IMR-90 (cell line): ENCODE measurements at places on chromosomes 13 and 19.

GRCh38 chr19:46032597-46033025, 8.2 kb downstream of the IGFL4 start:
- no peak for DNase-seq

- DNase-seq = no peak
Measured at GRCh38 chr19:18698321-18699167, 15.1 kb downstream of the CRTC1 start.

DNA sequence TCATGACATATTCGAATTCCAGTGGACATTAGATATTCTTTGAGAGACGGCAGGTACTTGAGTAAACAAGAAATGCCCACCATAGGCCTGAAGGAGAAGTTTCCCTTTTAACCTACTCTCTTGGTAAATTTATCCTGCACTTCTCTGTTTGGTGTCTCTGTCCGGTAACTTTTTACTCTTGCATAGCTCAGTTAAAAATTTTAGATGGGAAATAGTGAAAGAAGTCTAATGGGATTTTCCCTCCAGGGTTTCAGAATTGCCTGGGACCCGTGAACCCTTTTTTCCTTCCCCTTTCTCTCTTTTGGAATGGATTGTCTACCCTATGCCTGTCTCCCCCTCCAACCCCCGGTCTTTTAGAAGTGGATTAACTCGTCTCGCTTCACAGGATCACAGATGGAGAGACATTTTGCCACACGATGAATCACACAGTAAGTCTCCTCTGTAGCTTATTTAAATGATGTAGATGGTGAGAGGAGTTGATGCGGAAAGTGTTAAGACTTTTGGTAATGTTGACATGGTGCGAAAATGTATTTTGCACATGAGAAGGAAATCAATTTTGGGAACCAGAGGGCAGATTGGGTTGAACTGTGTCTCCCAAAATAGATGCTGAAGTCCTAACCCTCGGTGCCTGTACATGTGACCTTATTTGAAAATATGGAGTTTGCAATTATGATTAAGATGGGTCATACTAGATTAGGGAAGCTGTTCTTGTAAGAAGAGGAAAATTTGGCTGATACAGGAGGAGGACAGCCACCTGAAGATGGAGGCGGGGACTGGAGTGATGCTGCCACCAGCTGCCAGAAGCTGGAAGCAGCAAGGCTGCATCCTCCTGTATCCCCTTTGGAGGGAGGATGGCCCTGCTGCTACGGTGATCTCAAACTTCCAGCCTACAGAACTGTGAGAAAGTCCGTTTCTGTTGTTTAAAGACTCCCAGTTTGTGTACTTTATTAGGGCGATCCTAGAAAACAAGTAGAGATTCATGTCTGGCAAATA, 711 bp upstream of the MIPEP start:
- DNase-seq = no peak

GRCh38 chr13:67740871-67741535, 510.9 kb upstream of the PCDH9 start:
- DNase-seq = no peak

DNA sequence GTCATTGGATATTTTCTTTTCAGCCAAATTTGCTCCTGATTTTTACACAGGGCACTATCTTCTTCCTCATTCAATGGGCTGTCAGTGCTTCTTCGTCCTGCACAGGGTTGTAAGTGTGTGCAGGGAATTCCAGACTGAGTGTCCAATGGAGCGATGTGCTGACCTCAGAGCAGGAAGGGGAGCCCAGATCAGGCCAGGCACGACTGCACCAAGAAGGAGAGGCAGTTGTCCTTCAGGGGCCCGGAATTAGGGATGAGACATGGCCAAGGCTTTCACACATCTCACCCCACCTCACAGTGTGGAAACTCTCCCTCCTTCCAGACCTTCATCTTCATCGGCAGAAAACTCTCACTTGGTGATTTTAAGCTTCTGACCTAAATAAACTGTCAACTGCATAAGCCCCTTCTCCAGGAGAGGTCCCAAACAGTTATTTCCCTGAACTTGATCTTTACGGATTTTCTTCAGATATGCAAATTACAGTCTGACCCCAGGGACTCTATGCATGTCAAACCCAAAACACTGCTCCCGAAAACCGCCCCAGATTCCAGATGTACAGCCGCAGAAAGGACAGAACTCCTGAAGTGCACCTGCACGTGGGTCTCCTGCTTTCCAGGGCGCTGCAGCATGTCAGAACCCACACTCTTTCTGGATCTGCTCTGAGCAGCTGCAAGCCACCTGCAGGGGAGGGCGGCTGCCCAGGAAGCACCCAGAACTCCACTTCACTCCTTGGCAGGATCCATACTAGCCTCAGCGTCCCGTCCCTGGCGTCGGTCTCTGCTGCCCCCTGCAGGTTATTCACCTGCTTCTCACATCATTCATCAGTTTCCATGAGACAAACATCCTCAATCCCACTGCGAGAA, 625 bp upstream of the ZNF20 start:
- DNase-seq = peak; percentile 80
